Uterus (tissue), 4 donors: ENCODE measurements at places on chromosomes 3 and 15. TPM values are rescaled to one million over a fixed set of nuclear protein-coding genes. Genes with fewer than 3 reads are reported as not detected.

DNA sequence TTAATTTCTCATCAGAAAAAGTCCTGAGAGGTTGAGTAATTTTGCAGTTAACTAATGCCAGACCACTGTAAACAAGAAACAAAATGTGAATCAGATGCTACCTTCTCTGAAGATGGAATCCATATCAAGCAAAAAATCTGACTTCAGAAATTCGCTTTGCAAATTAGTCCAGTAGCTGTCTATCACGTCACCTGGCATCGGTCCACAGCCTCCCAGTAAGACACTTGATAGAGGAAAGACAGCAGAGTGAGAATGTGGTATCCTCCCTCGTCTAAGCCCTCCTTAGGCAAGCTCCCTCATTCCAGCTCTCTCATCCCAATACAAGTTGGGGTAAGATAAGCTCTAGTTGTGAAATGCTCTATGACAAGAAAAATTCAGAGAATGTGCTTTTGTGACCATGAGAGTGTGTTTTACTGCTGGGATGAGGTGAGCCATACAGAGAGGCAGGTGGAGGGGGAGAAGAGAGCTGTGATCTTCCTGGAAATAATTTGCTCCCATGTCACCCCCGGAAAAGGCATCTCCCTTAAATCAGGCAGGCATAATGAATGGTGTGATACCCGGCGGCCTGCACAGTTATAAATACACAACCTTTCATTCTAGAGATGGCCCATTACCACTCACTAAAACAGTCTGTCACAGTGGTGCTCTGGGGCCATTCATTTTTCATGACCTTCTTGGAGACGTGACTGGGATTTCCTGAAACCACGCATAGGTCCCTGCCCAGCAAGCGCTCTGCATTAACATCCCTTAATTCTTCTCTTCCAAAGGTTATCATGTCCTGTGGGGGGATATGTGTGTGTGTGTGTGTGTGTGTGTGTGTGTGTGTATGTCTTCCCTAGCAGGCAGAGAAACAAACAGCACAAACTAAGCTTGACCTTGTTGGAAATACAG lies 602.0 kb upstream of the KCNMB2 start:
- no peaks in the 10 kb centered on the region for H3K36me3 ChIP-seq
- no peaks in the 10 kb centered on the region for H3K4me1 ChIP-seq
- H3K27me3 ChIP-seq, result no peaks in the 10 kb centered on the region
- H3K4me3 ChIP-seq, result no peak overlapping the region
- DNase-seq, result no peak

GRCh38 chr3:100096866-100097265 lies 17.4 kb downstream of the FILIP1L start:
- no peak for DNase-seq
- no peaks in the 10 kb centered on the region for H3K4me1 ChIP-seq
- H3K36me3 ChIP-seq, result no peaks in the 10 kb centered on the region
- no peak overlapping the region for H3K4me3 ChIP-seq
- H3K27ac ChIP-seq, result no peak overlapping the region
- no peaks in the 10 kb centered on the region for H3K27me3 ChIP-seq

CELSR3 gene
- under 0.01 TPM for total RNA-seq

DNA sequence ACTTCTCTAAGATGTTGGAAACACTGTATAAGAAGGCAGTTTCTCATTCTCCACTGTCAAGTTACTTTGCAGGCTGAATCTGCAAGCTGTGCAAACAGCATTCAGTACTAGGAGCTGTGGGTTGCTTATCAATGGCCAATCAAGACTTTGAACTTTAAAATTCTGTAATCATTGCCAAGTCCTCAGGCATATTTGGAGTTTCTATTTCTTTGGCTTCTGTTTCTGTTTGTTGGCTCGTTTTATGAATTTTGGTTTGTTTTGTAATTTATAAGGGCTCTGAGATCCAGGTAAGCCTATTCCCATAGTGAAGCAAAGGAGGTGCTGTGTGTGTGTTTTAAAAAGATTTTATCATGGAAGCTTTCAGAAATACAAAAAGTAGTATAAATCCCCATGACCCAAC lies 32.1 kb downstream of the TLNRD1 start:
- H3K4me1 ChIP-seq, result no peaks in the 10 kb centered on the region
- no peaks in the 10 kb centered on the region for H3K36me3 ChIP-seq
